Stimulated activated CD8-positive, alpha-beta memory T cell treated with anti-CD3 and anti-CD28 coated beads, Interleukin-15, amount 100 ng/mL, for 24 hours (primary cell): ENCODE measurements at places on chromosomes 6 and 20.

GRCh38 chr20:8903655-8904605 is 165.0 kb upstream of the PLCB4 start:
- DNase-seq = no peak

DNA sequence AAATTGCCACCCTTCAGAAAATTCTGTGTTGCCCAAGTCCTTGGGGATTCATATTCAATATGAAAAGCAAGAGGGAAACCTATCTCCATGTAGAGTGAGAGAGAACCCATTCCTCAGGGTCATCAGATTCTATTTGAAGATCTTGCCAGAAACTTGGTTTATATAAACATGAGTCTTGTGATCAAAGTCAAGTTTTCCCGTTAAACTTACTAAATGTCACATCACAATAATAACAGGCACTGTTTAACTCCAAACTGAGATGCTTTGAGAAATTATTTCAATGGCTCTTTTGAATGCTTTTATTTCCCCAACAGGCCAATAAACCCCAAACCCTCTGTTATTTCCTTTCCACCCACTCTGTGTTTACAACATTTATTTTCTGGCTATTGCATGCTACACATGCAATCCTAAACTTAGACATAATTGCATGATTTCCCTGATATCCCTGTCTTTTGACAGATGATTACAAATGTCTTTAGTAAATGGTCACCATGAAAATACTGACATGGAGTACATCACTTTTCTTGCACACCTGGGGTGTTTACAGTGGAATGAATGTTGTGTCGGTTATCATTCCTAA is 31.1 kb upstream of the SSTR4 start:
- DNase-seq = no peak

- DNase-seq = no peak
Observed at GRCh38 chr6:39075010-39075686, 26.6 kb downstream of the GLP1R start.

DNA sequence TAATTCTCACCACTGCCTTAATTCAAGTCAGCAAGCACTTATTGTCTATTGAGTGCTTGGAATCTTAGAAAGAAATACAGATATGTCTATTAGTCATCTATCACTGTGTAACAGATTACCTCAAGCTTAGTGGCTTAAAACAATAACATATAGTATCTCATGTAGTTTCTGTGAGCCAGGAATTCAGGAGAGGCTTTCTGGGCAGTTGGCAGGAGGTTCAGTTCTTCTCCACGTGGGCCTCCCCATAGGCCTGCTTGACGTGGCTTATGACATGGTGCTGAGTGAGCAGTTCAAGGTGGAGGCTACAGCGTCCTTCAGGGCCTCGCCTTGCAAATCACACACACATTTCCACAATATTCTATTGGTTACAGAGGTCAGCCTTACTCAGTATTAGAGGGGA is 69.7 kb downstream of the DTD1 start:
- DNase-seq = no peak
